ENCODE measurements at places on chromosomes 1 and 21. TPM values are rescaled to one million over a fixed set of nuclear protein-coding genes. Genes with fewer than 3 reads are reported as not detected.

BTBD19 gene
- total RNA-seq, result 5.7 TPM

CLCA2 gene
- total RNA-seq, result not detected

PHACTR4 gene
- total RNA-seq, result 44.2 TPM

SORT1 gene
- total RNA-seq, result 3.7 TPM

ADAMTS1 gene
- 17.1 TPM for total RNA-seq

RGS8 gene
- not detected for total RNA-seq

PRAMEF18 gene
- not detected for total RNA-seq

CPT2 gene
- 7.6 TPM for total RNA-seq

TNFRSF14 gene
- 262 TPM for total RNA-seq

TENT5C gene
- 80.6 TPM for total RNA-seq

PDZK1 gene
- 2.9 TPM for total RNA-seq

IL19 gene
- total RNA-seq, result not detected

- no peaks in the 10 kb centered on the region for H3K4me1 ChIP-seq
- no peaks in the 10 kb centered on the region for H3K36me3 ChIP-seq
- DNase-seq, result no peak
- no peak overlapping the region for H3K4me3 ChIP-seq
- H3K27ac ChIP-seq, result no peak overlapping the region
Observed at GRCh38 chr1:175080030-175080429, 12.4 kb downstream of the TNN start.

- H3K4me1 ChIP-seq, result no peaks in the 10 kb centered on the region
- H3K27me3 ChIP-seq, result no peaks in the 10 kb centered on the region
- DNase-seq, result no peak
- no peak overlapping the region for H3K4me3 ChIP-seq
- peaks cover 3% of the 10 kb centered on the region for H3K36me3 ChIP-seq
Observed at GRCh38 chr1:107657356-107657755, 307.6 kb downstream of the VAV3 start.

- H3K27ac ChIP-seq, result no peak overlapping the region
- no peaks in the 10 kb centered on the region for H3K36me3 ChIP-seq
- DNase-seq, result no peak
- no peak overlapping the region for H3K4me3 ChIP-seq
- no peaks in the 10 kb centered on the region for H3K27me3 ChIP-seq
- H3K4me1 ChIP-seq, result no peaks in the 10 kb centered on the region
Observed at GRCh38 chr1:192170196-192170984, 12.1 kb downstream of the RGS18 start.

GRCh38 chr1:67610450-67610849 lies 74.6 kb upstream of the GADD45A start:
- H3K4me3 ChIP-seq, result no peak overlapping the region
- no peak for DNase-seq
- H3K36me3 ChIP-seq, result no peaks in the 10 kb centered on the region
- H3K4me1 ChIP-seq, result no peaks in the 10 kb centered on the region
- no peak overlapping the region for H3K27ac ChIP-seq
- no peaks in the 10 kb centered on the region for H3K27me3 ChIP-seq

GRCh38 chr1:241495741-241496140 lies 23.8 kb downstream of the FH start:
- H3K27ac ChIP-seq, result no peak overlapping the region
- no peaks in the 10 kb centered on the region for H3K4me1 ChIP-seq
- DNase-seq, result no peak
- no peaks in the 10 kb centered on the region for H3K27me3 ChIP-seq

GRCh38 chr1:11109047-11109760 lies 9.5 kb upstream of the EXOSC10 start:
- H3K27ac ChIP-seq, result no peak overlapping the region
- H3K4me1 ChIP-seq, result no peaks in the 10 kb centered on the region
- no peak for DNase-seq
- H3K36me3 ChIP-seq, result peaks cover 57% of the 10 kb centered on the region
- H3K27me3 ChIP-seq, result no peaks in the 10 kb centered on the region

- no peak overlapping the region for H3K27ac ChIP-seq
- H3K27me3 ChIP-seq, result no peaks in the 10 kb centered on the region
- no peaks in the 10 kb centered on the region for H3K36me3 ChIP-seq
- no peak overlapping the region for H3K4me3 ChIP-seq
Observed at GRCh38 chr21:29250636-29251035, 48.1 kb upstream of the BACH1 start.

DNA sequence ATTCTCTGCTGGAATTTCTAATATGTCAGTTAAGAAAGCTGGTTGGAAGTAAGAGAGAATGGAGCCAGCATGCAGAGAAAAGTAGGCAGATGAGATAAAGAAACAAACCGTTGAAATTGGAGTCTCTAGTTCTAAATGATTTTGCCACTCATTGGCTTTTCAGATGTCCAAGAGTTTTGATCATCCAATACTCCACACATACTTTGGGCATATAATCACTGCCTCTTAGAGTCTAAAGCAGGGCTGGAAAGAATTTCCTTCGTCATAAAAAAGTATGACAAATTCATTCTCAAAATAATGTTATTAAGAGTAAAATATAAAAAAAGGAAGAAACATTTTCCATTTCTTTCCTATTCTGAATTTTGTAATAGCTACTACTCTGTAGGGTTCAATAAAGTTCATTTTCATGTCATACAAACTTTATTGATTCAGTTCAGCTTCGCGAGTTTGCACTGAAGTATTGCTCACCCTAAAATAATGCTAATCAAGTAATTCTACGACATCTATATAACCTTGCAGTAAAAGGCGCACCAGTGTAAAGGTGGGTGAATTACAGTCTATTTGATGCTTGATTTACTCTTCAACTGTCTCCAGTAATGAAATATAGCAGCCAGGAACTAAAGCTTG lies 1556.6 kb downstream of the NCAM2 start:
- H3K27ac ChIP-seq, result no peak overlapping the region
- H3K4me1 ChIP-seq, result no peaks in the 10 kb centered on the region
- H3K27me3 ChIP-seq, result no peaks in the 10 kb centered on the region
- no peaks in the 10 kb centered on the region for H3K36me3 ChIP-seq
- H3K4me3 ChIP-seq, result no peak overlapping the region

DNA sequence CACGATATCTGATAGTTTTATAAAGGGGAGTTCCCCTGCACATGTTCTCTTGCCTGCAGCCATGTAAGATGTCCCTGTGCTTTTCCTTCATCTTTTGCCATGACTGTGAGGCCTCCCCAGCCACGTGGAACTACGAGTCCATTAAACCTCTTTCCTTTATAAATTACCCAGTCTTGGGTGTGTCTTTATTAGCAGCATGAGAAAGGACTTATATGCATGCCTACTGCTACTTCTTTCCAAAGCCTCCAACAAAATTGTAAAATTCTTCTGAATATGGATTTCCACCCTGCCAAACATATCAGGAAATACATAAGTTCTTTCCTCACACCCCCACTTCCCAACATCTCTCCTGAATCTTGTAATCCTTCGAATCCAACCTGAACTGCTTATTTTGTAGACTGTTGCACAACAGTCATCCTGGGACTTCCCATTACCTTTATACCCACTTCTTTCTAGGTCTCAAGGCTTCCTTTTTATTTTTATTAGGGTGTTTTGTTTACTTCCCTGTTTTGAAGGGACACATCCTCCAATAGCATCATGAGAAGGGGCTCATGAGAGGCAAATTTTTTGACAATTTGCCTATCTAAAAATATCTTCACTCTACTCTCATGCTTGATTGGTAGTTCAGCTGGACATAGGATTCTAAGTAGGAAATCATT lies 67.5 kb upstream of the MUTYH start:
- H3K27me3 ChIP-seq, result no peaks in the 10 kb centered on the region
- H3K4me3 ChIP-seq, result no peak overlapping the region
- DNase-seq, result no peak
- no peak overlapping the region for H3K27ac ChIP-seq

DNA sequence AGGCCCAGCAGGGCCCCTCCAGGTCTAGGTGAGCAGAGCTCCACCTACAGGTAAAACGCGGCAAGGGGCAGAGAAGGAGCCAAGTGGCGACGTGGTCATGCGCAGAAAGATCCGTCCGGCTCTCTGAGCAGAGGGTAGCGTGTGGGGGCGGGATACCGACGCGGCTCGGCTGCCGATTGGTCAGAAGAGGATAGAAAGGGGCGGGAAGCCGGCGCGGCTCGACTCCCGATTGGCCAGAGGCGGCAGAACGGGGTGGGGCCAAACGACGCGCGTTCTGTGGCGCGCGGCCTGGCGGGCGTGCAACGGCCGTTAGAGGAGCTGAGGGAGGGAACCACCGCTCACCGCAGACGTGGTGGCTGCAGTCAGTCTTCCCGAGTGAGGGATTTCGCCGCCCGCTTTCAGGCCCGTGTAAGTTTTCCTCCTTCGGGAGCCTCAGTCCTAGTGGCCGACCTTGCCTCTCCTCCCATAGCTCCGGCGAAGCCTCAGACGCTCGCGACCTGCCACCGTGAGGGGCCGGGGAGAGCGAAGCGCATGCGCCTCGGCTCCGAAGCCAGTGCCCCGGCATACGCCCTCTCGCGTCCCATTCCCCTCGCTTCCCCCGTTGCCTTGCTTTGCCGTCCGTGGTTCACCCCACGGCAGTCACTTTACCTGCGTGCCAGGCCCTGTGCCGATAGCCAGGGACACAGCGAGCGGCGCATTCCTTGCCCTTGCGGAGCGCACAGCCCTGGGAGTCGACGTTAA lies at the start of gene CEP85:
Gene CEP85 (plus strand): TSS at position 298 of the 741 bp plus-strand sequence. CDS start 5,584 bp downstream, outside the sequence.
- peak within 1 kb of the TSS; percentile 78 for H3K27ac ChIP-seq
- peaks cover 18% of the 10 kb centered on the region for H3K4me1 ChIP-seq
- DNase-seq, result peak; percentile 100
- no peaks in the 10 kb centered on the region for H3K27me3 ChIP-seq

DNA sequence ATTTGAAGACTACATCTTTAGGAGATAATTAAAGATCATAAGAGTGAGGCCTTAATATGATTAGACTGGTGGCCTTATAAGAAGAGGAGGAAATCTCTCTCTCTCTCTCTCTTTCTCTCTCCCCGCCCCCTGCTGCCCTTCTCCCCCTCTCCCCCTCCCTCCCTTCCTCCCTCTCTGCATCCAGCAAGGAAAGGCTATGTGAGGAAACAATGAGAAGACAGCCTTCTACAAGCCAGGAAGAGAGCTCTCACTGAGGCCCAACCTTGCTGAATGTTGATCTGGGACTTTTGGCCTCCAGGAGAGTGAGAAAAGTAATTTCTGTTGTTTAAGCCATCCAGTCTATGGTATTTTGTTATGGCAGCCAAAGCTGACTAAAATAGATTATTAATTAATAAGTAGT lies 21.6 kb downstream of the FOXD3 start:
- no peak overlapping the region for H3K27ac ChIP-seq
- no peaks in the 10 kb centered on the region for H3K36me3 ChIP-seq
- DNase-seq, result no peak
- no peaks in the 10 kb centered on the region for H3K27me3 ChIP-seq
- no peak overlapping the region for H3K4me3 ChIP-seq

DNA sequence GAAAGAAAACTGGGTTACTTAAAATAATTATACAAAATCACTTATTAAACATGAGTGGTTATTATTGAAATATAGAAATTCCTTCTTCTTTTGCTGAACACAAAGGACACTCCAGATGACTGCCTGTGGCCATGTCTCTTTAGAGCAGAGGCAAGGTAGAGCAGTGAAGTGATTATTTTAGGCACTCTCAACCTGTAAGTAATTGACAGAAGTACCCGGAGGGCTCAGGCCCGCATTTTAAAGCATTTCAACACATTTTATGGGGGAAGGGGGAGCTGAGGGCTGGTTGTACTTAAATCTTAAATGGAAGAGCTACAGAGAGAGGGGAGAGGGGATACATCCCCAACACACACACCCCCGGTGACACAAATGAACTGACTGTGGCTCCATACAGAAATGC lies 10.2 kb downstream of the OSCP1 start:
- H3K27ac ChIP-seq, result no peak overlapping the region
- no peak overlapping the region for H3K4me3 ChIP-seq
- H3K4me1 ChIP-seq, result no peaks in the 10 kb centered on the region
- no peaks in the 10 kb centered on the region for H3K36me3 ChIP-seq
- DNase-seq, result no peak

- no peak overlapping the region for H3K4me3 ChIP-seq
- no peak for DNase-seq
- H3K4me1 ChIP-seq, result peaks cover 11% of the 10 kb centered on the region
- H3K27me3 ChIP-seq, result peaks cover 4% of the 10 kb centered on the region
Observed at GRCh38 chr1:20491866-20492265, 5.9 kb upstream of the CAMK2N1 start.

GRCh38 chr1:27592232-27592930 lies 11.6 kb downstream of the AHDC1 start:
- peaks cover 46% of the 10 kb centered on the region for H3K4me1 ChIP-seq
- H3K27me3 ChIP-seq, result no peaks in the 10 kb centered on the region
- no peak for DNase-seq
- H3K36me3 ChIP-seq, result peaks cover 4% of the 10 kb centered on the region
- H3K27ac ChIP-seq, result no peak overlapping the region

- H3K4me1 ChIP-seq, result no peaks in the 10 kb centered on the region
- no peaks in the 10 kb centered on the region for H3K36me3 ChIP-seq
- H3K27me3 ChIP-seq, result no peaks in the 10 kb centered on the region
- no peak overlapping the region for H3K4me3 ChIP-seq
Observed at GRCh38 chr1:18765725-18766124, 93.7 kb downstream of the TAS1R2 start.

DNA sequence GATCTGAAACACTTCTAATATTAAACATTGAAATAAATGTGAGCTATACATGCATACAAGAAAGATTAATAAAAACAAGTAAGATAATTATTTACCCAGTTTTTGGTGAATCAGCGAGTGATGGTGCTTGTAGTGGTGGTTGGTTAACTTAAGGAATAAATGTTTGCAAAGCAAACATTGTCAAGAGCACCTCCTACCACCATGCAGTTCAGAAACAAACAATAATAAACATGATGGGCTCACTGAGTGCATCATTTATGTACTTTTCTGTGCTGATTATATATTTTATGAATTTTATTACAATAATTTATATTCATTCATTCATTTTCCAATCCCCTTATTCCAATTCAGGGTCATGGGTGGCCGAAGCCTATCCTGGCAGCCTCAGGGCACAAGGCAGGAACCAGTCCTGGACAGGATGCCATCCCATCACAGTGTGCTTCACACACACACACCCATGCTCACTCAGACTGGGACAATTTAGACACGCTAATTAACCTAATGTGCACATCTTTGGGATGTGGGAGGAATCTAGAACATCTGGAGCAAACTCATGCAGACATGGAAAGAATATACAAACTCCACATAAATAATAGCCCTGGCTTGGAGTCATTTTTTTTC lies 57.8 kb downstream of the ZMYM4 start:
- H3K27me3 ChIP-seq, result no peaks in the 10 kb centered on the region
- no peak for DNase-seq
- H3K4me3 ChIP-seq, result no peak overlapping the region
- H3K27ac ChIP-seq, result no peak overlapping the region

DNA sequence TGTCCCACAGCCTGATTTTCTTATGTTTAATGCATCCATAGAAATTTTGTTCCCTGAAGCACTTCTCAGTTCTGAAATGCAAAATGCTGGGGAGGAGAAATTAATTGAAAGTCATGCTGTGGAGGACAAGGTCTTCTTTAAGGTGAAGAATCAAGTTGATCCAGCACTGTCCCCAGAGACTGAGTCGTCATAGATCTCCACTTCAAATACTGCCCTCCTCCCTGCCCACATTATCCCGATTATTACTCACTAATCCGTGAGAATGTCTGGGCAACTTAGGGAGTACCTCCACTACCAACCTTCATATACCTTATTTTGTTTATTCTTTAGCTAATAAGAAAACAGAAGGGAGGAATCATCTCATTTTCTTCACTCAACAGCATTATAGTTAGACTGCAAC lies 70.0 kb upstream of the FMN2 start:
- H3K27me3 ChIP-seq, result peaks cover 2% of the 10 kb centered on the region
- DNase-seq, result no peak
- H3K36me3 ChIP-seq, result no peaks in the 10 kb centered on the region
- H3K27ac ChIP-seq, result no peak overlapping the region
- no peak overlapping the region for H3K4me3 ChIP-seq
- H3K4me1 ChIP-seq, result no peaks in the 10 kb centered on the region

Data from natural killer cell (primary cell).